Activated CD4-positive, alpha-beta T cell treated with anti-CD3 and anti-CD28 coated beads, Interleukin-10, Interleukin-2, amounts not matched to agents 100 ng/mL and 50 ng/mL, durations not matched to agents 16 hours and 8 hours (primary cell): ENCODE measurements at places on chromosomes 1 and 21.

GRCh38 chr1:29805122-29805895 lies 569.0 kb downstream of the PTPRU start:
- no peak for DNase-seq

DNA sequence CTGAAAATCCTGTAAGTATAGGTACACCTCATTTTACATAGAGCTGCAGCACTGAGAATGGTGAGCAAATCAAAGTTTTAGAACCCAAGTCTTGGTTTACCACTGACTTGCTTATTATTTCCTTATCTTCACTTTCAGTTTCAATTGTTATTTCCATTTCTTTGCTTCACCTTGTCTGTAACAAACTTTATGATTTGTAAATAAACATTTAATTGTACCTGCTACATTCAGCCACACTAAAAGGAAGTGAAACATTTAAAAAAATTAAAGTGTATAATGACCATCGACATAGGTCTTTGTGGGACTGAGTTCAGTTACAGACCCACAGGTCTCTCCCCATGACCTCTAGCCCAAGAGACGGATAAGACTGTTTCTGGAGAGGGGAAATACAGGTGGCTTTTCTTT lies 34.4 kb downstream of the LGR6 start:
- DNase-seq = no peak

- DNase-seq = no peak
These were observed 38.5 kb downstream of the MRPL37 start for GRCh38 chr1:54238353-54239034.

- no peak for DNase-seq
These were observed 86.1 kb downstream of the BACH1 start for GRCh38 chr21:29384683-29385359.

GRCh38 chr1:216422821-216423520 lies at the start of gene USH2A:
USH2A (minus strand) TSS chr1:216423448; CDS start chr1:216422336, 1,112 bp downstream.
- DNase-seq = no peak

DNA sequence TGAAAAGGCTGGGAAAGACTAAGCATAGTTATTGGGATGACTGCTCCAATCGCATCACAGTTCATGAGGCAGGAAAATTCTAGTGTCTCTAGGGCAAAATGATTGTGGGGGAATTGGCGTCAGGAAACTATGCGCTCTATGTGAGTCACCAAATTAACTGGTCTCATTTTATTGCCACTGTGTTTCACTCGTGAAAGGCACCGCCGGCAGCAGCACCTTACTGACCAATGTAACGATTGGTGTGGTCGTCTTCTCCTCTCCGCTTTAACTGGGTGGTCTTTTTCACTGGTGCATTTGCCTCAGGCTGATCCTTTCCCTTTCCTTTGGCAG lies 83.5 kb downstream of the SPAG17 start:
- DNase-seq = no peak

- no peak for DNase-seq
These were observed 115.3 kb downstream of the COLGALT2 start for GRCh38 chr1:183922197-183922596.

DNA sequence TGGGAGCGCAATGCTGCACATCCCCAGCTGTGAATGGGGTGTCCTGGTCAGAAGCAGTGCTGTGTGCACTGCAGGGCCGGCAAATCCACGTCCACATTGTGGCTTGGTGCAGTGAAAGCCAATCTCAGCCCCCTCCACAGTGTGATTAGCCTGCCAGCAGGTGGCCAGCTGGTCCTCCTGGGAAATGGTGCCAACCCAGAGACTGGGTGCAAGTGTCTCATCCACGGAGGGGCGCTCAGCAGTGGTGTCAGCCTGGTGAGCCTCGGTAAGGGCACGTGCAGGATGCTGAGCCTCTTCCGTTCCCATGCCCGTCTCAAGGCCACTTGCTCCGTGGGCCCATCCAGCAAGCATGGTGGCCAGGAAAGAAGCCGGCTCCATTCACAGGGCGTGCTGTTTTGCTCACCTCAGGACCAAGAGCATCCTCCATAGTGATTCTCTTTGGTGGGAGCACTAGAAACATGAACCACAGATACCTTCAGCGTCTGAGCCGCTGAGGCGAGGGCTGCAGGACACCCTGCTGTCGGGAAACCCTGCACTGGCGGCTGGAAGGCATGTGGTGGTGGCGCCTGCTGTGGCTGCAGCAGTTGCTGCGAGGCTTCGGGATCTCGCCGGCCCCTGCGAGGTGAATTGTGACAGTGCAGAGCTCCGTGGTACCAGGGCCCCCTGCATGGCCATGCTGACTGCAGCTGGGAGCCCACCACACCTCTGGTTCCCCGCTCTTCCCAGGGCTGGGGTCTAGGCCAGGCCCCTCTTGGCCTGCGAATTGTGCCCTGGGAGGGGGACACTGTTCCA lies 2.0 kb upstream of the SMYD3 start:
- DNase-seq = no peak

DNA sequence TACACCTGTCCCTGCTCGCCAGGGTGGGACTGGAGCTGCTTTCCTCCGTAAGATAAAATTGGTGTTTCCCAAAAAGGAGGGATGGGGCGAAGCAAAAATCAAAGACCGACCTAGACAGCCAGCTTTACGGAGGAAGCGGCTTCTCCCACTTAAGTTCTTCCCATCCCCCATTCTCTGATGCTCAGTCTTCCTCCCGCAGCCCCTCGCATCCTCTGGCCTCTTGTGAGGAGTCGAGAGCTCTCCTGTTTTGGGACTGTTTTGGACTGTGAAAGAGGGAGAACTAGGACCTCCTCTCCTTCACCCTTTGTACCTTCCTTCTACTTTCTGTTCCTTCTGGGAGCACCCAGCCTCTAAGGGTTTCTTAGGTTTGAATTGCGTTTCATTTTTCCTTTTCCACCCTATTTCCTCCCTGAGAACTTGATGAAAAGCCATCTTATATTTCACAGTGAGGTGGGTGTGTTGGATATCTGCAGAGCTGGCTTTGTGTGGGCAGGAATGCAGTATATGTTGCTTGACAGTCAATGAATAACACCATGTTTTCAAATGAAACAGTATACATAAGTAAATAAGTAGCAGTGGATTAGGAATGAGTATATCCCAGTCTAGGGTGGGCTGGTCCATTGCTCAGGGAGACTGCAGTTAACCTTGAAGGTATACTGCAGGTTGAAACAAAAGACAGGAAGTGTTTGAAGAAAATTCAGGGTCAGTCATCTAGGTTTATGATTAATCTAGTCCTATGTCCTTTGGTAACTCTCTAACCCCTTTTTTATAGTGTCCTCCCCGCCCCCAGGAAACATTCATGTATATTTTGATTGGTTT lies 848 bp downstream of the CTTNBP2NL start:
- no peak for DNase-seq

- DNase-seq = no peak
These were observed 141.6 kb downstream of the MIS18A start for GRCh38 chr21:32137266-32137665.

GRCh38 chr1:19462781-19463503 lies 22.4 kb downstream of the CAPZB start:
- peak; percentile 72 for DNase-seq

DNA sequence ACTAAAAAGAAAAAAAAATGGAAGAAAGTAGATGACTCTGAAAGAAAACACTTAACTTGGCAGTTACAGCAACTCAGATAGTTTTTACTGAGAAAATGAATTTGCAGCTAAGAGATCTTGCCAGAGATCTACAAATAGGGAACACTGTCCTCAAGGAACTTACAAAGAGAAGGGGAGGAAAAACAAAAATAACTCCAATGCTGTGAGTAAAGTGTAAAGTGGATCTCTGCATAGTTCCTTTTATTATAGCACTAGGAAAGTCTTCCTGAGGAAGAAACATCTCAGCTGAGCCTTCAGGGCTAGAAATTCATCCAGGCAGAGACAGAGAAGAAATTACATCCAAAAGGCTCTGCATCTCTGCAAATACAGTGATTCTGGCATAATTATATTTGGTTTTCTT lies 3.9 kb downstream of the CD1B start:
- no peak for DNase-seq

DNA sequence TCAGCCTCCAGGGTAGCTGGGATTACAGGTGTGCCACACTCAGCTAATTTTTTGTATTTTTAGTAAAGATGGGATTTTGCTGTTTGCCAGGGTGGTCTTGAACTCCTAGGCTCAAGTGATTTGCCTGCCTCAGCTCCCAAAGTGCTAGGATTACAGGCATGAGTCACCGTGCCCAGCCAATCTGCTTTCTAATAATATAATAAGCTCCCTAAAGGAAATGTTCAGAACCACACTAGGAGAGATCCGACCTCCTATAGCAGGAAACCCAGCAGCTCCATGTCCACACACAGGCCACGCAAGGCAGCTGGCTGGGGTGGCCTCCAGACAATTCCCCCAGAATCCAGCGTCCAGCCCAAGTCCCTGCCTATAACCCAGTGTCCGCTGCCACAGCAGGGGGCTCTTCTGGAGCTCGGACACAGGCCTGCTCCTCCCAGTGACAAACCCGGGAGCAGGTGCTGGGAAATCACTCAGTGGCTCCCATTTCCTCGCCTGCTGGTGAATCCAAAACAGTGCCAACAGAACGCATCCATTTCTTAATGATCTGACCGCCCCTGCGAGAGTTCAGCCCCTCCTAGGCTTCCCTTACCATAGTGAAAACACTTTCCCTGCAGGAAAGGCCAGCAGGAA lies 7.5 kb downstream of the RIPK4 start:
- DNase-seq = no peak

DNA sequence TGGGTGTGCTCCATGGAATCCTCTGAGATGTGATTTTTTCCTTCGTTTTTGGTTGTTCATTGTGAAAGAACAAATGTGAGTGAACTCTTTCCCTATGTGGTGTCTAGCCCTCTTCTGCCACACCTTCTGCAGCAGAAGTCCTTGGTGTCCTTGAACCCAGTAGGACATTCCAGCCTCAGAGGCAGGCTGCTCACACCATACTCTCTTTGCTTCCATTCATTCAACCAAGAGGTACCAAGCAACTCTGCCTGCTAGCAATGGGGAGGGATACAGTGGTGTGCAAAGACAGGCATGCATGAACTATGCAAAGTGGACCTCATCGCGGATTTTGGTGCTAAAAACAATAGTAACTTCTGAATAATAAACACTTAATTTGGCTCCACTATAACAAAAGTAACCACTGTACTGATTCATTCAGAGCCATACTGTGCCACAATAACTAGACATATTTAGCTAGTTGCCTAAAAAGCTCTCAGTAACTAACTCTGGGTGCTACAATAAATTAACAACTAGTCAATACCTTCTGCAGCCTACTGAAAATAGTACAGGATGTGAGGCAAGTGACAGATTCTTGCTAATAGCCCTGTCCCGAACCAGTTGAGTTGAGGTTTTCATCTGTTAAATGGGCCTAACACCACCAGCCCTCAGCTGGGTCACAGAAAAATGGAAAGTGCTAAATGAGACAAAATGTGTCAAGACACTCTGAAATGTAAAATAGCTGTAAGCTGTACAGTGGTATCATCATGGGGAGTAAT lies 155.4 kb downstream of the SLC45A1 start:
- peak; percentile 59 for DNase-seq

- DNase-seq = no peak
These were observed 119.8 kb upstream of the KCNJ6 start for GRCh38 chr21:38036016-38036415.

- no peak for DNase-seq
These were observed 379.6 kb downstream of the TTLL7 start for GRCh38 chr1:83619170-83619896.

DNA sequence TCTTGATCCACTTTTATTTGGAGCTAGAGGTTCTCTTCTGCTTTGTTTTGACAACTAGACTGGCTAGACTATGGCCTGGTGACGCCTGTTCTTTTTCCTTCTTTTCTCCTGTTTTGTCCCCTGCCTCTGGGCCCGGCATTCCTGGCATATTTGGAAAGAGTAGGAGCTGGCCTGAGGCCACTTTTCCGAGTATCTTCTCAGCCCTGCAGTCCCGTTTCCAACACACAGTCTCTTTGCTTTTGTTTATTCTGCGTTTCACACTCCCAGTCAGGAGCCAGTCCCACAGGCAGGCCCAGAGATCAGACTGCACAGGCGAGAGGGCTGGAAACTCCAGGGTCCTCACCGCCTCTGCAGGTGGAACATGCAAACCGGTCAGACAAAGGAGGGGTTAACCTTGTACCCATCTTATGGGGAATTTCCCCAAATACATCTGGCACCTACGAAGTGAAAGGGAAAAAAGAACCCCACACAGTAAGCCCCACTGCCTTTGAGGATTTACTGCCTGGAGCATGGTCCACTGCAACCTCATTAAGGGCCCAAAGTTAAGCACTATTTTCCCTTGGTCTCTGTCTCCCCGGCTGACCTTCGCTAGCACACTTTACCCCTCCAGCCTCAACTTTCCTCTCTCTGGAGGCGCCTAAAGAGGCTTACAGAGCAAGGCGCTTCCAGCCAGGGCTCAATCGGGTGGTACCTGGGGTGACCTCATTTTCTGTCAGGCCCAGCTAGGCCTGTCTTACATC lies 141.1 kb downstream of the TOMM20 start:
- peak; percentile 43 for DNase-seq

GRCh38 chr1:30089024-30089430 lies 634.4 kb downstream of the MATN1 start:
- DNase-seq = no peak

- DNase-seq = no peak
These were observed 12.9 kb downstream of the TOR3A start for GRCh38 chr1:179094818-179095217.

DNA sequence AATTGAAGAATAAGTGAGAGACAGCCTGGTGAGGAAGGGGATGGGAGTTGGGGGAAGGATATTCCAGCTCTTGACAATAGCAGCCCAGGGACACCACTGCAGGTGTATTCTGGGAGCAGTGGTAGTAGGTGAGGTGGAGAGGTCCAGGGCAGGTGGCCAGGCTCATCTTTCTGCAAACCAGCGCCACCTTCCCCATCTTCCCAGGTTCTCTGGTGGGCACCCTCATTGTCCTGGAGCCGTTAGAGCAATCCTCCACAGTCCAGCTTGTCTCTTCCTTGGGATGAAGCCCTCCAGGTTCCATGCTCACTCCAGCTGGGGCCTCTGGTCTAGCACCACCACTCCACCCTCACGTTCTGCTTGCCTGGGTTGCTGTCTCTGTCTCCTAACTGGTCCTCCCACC lies 97.0 kb downstream of the IER5 start:
- DNase-seq = no peak

DNA sequence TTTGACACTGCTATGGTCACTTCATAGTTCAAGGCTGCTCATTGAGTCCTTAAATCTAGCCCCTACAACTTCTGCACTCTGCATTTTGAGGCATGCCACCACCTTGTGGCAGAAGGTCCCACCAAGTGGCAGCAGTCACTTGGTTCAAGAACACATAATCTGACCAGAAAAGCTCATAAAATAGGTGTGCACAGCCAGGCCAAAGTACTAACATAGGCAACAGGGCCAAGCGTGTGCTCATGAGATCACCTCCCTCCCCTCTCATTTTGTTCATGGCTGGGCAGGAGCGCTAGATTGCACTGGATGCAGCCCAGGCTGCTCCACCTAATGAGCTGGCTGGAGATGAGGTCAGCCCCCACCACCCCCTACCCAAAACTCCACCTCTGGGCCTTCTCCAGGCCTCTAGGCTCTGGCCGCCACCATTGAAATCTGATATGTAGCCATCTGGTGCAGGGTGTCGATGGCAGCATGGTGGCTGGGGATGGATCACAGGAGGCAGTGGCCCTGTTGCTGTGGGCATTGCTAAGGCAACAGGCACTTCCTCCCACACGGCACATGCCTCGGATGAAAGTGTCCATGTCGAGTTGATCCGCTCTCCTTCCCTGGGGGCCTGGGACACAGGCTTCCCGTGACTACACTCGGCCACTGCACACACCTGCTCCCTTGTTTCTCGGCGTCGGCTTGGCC lies 193.2 kb downstream of the TRABD2B start:
- no peak for DNase-seq

GRCh38 chr1:42228938-42229337 lies 64.4 kb upstream of the GUCA2A start:
- no peak for DNase-seq
